CD14-positive monocyte (primary cell): ENCODE measurements at places on chromosomes 3 and 15. TPM values are rescaled to one million over a fixed set of nuclear protein-coding genes. Genes with fewer than 3 reads are reported as not detected.

PAQR9 gene
- polyA plus RNA-seq = not detected in 2 replicates

P3H2 gene
- 0.27 TPM for polyA plus RNA-seq

PEX11A gene
- 0.75 TPM for polyA plus RNA-seq

SNTN gene
- polyA plus RNA-seq = not detected

SPTBN5 gene
- not detected for polyA plus RNA-seq

CHRFAM7A gene
- 2.9 TPM for polyA plus RNA-seq

- DNase-seq = no peak
These were observed 81.5 kb downstream of the TJP1 start for GRCh38 chr15:29740692-29741311.

- peak; percentile 51 for DNase-seq
These were observed 1.3 kb upstream of the PIGZ start for GRCh38 chr3:196969660-196970546.

- DNase-seq = no peak
These were observed 15.2 kb downstream of the RFTN1 start for GRCh38 chr3:16498130-16498890.

GRCh38 chr3:120498556-120499346, 48.0 kb upstream of the FSTL1 start:
- peak; percentile 2 for DNase-seq

- no peak for DNase-seq
These were observed 24.8 kb upstream of the RIOX2 start for GRCh38 chr3:97996988-97997387.

DNA sequence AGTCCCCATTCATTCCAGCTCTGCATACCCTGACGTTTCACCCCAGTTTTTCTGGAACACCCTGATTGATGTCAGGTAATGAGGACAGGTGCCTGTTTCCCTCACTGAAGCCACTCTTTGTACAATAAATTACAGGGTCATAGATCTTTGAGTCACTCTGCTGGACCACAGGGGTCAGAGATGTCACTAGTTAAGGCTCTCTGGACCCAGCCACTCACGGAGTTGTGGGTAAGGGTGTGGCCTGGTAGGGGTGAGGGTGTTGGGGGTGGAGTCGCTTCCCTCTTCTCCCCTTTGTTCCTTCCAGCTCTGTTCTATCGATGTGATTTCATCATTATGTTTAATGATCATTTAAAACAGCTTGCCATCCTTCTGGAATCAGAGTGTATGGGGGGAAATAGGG, 512 bp downstream of the IQCF5 start:
- DNase-seq = no peak

GRCh38 chr3:165859061-165859460, 21.8 kb upstream of the BCHE start:
- DNase-seq = no peak

DNA sequence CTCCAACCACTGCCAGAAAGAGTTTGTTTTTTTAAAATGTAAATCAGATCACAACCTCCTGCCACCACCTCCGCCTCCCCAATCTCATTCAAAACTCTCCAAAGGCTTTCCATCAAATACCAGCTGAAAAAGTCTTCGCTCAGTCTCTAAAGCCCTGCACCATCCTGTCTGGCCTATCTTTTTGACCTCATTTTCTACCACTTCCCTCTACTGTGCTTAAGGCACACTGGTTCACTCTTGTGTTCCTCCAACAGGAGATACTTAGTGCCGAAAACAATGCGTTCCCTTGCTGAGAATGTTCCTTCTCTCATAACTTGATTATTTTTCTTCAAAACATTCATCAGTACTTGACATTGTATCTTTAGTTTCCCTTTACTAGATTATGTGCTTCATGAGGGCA, 3.5 kb downstream of the BTBD1 start:
- DNase-seq = no peak

GRCh38 chr15:90097475-90097874, 4.8 kb downstream of the IDH2 start:
- peak; percentile 41 for DNase-seq

- DNase-seq = no peak
These were observed 1115.1 kb upstream of the CADM2 start for GRCh38 chr3:83843716-83844115.

- DNase-seq = no peak
These were observed 257.5 kb downstream of the LRTM1 start for GRCh38 chr3:54670201-54671000.

DNA sequence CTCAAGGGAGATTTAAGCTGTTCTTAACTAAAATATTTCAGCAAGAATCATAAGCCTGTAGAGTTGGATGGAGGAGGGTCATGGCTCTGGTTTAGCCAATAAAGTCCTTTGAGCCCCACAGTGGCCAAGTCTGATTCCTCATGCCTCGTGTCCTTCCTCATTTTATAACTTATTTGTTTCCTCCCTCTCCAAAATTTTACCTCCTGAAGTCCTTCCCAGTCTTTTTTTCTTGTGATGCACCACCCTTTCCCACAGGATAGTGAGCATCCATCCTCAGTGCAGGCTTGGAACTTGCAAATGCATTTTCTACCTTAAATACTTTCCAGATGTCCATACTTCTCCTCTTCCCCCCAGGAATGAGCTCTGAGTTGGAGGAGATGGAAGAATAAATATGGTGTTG, 162.7 kb upstream of the AGTR1 start:
- DNase-seq = no peak

GRCh38 chr15:80710635-80711554, 15.8 kb downstream of the ABHD17C start:
- no peak for DNase-seq

GRCh38 chr3:171038342-171038741, 11.8 kb upstream of the SLC2A2 start:
- no peak for DNase-seq

DNA sequence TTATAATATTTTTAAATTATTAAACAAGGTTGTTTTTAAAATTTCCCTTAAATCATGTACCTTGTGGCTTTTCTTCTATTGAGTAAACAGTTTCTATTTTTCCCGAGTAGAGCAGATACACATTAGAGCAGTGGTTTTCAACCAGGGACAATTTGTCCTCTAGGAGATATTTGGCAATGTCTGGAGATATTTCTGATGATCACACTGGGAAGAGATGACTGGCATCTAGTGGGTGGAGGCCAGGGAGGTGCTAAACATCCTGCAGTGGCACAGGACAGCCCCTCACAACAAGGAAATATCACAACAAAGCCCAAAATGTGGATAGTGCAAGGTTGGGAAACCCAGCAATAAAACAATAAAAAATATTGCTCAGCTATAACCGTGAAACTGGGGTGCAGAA, 113.0 kb upstream of the PTPRG start:
- no peak for DNase-seq
